ENCODE measurements at places on chromosomes 16 and 17. TPM values are rescaled to one million over a fixed set of nuclear protein-coding genes. Genes with fewer than 3 reads are reported as not detected.

PRSS8 gene
- polyA plus RNA-seq, result 225 TPM

BOLA2 gene
- polyA plus RNA-seq, result 15.3 TPM

PYCARD gene
- polyA plus RNA-seq, result 47.1 TPM

AANAT gene
- 0.18 TPM for polyA plus RNA-seq

TACO1 gene
- 29.1 TPM for polyA plus RNA-seq

KREMEN2 gene
- not detected for polyA plus RNA-seq

RNF157 gene
- 25.0 TPM for polyA plus RNA-seq

DNA sequence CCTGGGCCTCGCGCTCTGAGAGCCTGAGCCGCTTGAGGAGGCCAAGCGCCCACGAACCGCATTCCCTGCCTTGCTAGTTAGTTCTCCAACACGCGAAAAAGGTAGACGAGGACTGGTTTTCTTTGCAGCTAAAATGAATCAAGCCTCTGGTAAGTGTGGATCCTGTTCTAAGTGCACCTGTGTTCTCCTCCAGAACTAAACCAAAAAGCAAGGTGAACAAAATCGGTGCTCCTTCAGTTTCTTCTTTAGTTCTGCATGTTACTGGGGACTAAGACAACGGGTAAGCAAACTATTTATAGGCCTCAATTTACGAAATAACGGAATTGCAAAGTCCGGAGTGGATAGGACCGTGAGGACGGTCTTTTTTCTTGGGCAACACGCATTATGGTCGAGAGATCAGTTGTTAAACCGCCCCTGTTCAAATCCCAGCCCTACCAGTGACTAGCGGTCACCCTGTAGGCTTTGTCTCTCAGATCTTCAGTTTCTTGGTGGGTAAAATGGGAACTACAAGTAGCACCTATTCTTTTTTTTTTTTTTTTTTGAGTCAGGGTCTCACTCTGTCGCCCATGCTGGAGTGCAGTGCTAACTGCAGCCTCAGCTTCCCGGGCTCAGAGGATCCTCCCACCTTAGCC is 993 bp upstream of the ANKRD11 start:
- no peak for DNase-seq

GRCh38 chr16:17331991-17332390 is 138.8 kb downstream of the XYLT1 start:
- DNase-seq, result no peak

DNA sequence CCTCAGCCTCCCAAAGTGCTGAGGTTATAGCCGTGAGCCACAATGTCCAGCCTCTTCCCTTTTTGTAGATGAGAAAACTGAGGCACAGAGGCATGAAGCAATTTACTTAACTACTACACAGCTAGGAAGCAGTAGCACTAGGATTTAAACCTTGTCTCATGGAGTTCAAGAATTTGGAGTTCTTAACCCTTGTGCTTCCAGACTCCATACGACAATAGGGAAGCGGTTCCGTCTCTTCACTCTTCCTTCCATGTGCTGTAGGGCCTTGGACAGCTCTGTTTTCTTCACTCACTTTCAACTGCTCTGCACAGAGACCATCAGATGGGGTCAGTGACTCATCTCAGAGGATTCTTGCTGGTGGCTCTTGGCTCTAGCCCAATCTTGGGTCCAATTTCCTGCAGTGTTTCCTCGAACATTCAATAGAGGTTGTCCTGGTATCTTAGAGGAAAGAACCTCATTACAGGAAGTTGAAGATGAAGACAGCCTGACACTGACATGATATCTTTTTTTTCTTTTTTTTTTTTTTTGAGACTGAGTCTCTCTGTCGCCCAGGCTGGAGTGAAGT is 19.3 kb downstream of the ITGAL start:
- peak; percentile 48 for DNase-seq

- peak; percentile 42 for DNase-seq
These were observed 468.7 kb upstream of the C16orf82 start for GRCh38 chr16:26598061-26598460.

GRCh38 chr17:65809366-65809765 is 247.9 kb upstream of the AXIN2 start:
- DNase-seq, result no peak

DNA sequence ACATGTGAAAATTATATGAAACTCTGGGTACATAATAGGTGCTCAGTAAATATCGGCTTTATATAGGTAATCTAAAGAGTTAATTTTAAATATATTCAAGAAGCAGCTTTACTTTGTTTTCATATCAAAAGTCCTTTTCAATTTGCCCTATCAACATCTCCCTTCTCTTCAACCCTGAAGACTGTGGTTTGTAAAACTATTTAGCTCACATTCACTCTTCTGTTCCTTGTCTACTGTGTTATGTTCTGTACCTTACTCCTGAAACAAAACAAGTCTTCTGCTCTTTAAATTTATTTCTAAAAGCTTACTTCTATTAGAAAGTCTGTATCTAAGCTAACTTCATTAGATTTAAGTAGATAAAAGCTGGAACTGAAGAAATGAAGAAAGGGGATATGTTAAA is 301.7 kb upstream of the PMFBP1 start:
- DNase-seq, result no peak

- peak; percentile 52 for DNase-seq
These were observed 32.9 kb downstream of the CPSF4L start for GRCh38 chr17:73228748-73229236.

DNA sequence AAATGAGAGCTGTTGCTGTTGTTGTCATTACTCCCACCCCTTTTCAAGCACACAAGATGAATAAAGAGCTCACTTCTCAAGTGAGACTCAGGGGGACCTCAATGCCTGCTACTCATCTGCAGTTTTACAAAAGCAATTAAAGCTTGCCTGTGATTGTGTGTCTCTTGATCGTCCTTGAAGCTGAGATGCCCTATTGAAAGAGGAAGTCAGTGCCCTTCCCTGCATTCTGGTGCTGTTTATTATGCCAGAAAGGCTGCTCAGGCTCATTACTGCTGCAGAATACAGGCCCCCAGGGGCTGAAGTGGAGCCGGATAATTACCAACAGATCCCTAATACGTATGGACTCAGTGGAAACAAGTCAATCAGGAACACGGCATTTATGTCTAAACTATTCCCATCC is 147.2 kb downstream of the HS3ST2 start:
- DNase-seq, result no peak

GRCh38 chr16:24686678-24687077 is 42.8 kb upstream of the TNRC6A start:
- DNase-seq, result no peak

- DNase-seq, result no peak
These were observed 1.3 kb downstream of the SRL start for GRCh38 chr16:4240624-4241023.

GRCh38 chr16:27561216-27561615 is 11.3 kb downstream of the KATNIP start:
- no peak for DNase-seq

GRCh38 chr16:84741340-84741830 is 41.6 kb downstream of the USP10 start:
- no peak for DNase-seq

DNA sequence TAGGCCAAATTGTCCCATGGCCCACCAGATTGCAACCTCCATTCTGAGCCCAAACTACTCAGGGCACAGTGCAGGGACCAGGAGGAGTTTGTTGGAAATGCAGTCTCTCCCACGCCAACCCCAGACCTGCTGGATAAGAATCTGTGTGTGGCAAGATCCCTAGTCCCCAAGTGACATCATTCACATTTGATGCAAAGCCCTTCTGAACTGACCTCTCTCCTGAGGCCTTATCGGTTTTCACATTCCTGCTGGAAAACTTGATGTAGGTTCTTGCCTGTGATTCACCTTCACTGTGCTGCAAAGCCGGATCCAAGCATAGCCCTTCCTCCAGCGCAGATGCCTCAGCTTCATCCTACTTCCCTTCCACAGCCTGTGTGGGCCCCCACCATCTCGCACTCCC is 6.6 kb upstream of the SHCBP1 start:
- DNase-seq, result no peak

DNA sequence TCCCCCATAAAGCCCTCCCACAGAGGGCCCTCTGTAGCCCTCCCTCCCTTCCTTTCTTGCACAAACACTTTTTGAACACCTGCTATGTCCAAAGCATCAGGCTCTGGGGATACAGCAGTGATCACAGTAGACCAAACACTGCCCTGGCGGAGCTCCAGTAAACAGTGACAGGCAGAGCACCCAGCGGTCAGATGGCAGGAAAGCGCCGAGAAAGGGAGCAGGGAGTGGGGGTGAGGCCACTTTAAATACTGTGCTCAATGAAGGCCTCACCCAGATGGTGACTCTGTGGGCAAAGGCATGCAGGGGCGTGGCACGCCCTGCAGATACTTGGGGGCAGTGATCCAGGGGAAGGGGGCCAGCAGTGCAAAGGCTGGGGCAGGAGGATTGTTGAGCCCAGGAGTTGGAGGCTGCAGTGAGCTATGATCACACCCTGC is 7.6 kb downstream of the PRR29 start:
- DNase-seq, result peak; percentile 47

DNA sequence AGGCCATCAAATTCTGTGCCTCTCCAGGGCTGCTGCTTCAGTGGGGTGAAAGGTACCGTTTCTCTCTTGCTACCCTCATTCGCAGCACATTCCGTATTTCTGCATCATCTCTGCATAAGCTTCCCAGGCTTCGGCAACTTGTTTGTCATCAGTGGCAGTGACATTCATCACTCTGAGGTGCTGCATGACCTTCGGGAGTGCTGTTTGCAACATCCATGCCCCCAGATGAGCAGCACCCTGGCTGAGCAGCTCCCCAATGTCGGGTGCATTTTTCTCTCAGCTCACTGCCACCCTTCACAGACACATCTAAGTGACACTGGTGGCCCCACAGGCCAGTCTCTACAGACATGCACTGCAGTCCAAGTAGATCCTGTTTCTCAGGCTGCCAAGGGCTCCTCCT is 3.8 kb downstream of the CREBBP start:
- no peak for DNase-seq

GRCh38 chr17:64653325-64653984 is 8.7 kb downstream of the SMURF2 start:
- DNase-seq, result no peak

DNA sequence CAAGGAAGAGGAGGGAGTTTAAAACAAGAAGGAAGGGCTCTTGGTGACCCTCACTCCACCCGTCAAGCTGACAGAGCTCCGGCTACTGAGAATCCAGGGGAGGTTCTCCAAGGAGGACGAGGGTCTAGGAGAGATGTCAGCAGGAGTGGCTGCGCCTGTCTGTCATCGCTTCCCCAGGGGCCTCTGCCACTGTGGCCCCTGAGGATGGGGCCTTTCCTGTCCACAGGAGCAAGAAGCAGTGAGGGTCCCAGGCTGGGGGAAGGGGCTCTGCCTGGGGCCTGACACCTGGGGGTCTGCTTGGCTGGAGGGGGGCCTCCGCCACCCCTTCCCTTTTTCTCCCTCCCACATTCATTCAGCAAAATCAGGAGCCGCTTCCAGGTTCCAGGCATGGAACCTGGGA is 66.5 kb upstream of the TNRC6C start:
- DNase-seq, result no peak

DNA sequence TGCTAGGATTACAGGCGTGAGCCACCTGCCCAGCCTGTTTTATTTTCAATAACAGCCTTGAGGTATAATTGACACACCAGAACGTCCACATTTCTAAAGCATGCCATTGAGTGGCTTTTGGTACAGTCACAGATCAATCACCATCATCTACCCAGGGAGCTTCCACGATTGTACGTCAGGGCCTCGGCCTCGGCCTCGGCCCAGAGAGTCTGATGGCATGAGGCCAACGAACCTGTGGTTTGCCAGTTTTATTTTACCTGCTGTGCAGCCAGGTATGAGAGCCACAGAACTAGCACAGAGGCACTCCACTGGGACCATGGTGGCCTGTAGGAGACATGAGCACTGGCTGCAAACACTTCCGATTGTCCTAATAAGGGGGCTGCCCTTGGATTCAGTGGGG is 8.3 kb downstream of the UBALD1 start:
- no peak for DNase-seq

DNA sequence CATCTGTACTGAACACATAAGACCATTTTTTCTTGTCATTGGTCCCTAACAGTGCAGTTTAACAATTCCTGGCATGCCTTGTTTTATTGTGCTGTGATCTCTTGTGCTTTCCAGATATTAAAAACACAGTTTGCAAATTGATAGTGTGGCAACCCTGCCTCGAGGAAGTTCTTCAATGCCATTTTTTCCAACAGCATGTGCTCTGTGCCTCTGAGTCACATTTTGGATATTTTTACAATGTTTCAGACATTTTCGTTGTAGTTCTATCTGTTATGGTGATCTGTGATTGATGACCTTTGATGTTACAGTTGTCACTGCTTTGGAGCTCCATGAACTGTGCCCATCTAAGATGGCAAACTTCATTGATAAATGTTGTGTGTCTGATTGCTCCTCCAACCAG is 66.2 kb downstream of the GOSR1 start:
- no peak for DNase-seq

GRCh38 chr17:55961386-55961785 is 191.9 kb upstream of the ANKFN1 start:
- DNase-seq, result no peak

DNA sequence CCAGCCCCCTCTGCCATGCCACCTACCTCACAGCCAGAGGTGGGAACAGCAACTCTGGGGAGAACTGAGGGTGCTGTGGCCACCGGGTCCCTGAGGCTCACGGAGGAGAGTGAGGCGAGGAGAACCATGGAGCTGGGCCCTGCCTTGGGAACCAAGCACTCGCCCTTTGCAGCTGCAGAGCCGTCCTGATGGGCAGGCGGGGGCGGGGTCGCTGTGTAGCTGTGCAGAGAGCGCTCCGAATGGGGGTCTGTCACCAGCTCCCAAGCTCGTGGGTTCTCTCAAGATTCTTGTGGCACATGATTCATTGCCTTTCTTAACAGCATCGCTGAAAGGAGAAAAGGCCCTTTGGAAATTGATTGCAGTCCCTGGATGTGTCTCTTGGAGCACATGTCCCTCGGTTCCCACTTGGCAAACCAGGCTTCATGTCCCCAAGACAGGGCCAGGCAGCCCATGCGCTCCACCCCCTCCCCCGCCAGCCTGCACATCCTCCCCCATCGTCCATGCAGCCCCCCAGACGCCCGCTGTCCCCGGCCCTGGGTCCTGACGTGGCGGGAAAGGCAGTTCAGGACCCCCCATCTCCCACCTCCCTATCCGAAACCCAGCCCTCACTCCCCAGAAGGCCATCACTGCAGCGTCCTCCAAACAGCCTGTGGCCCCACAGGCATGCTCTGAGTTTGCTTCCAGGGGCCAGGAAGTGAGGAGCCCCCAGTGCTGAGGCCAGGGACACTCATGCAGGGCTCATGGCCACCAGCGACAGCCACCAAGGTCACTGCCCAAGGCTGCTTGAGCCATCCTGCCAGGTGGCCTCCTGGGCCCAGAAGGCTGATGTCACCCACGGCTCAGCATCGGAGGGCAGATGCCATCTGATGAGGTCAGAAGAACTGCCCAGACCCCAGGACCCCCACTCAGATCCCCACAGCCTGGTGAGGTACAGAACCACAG is 20.6 kb upstream of the CHMP6 start:
- no peak for DNase-seq
